ENCODE measurements at places on chromosomes 2 and 18.
A peak's percentile ranks its signal among the peaks of the same experiment; 100 is the strongest.

DNA sequence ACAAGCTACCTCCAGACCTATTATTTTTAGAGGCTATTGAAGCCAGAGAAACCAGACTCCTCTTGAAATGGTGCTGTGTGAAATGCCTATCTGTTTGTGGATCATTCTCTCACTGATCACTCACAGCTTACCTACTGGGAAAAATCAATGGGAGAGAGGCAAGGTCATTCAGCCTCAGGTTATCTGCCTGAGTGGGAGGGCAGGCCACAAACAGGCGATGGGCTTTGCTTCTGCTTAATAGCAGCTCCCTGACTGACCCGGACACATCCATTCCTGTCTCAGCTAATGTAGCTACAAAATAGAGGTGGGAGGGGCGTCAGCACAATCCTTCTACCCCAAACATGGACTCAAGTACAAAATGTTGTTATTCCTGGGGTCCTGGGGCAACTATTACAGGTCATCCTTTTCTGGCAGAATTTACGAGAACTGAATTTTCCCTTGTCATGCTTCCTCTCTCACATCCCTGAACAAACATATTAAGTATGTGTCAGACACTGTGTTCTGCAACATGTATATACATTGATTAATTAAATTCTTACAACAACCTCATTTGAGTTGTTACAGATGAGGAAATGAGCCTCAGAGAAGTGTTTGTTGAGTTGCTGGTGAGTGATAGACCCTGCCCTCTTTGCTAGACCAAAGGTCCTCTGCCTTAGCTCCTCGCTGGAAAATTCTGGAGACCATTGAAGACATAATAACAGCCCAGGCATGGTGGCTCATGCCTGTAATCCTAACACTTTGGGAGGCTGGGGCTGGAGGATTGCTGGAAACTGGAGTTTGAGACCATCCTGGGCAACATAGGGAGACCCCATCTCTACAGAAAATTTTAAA lies 60.5 kb downstream of the CDK15 start:
- DNase-seq: no peak

GRCh38 chr2:31058096-31059035 lies 79.9 kb downstream of the GALNT14 start:
- no peak for DNase-seq

DNA sequence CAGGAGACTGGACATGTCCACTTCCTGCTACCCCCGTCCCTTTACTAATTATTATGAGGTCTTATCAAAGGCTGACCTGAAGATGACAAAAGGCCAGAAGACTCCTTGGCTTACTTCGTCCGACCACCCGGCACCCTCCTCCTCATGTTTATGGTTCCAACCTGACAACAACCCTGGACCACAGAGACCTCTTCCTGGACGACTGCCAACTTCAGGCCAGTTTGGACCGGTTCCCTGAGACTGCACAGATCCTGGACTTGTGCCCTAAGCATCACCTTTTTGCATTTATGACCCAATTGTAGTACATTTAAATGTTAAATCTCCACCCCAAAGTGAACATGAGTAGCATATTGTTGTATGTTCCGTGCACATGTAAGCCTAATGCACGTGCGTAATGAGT lies 5.8 kb downstream of the DRC1 start:
- no peak for DNase-seq

- DNase-seq: no peak
Measured at GRCh38 chr18:70195014-70195614, 10.4 kb downstream of the RTTN start.

DNA sequence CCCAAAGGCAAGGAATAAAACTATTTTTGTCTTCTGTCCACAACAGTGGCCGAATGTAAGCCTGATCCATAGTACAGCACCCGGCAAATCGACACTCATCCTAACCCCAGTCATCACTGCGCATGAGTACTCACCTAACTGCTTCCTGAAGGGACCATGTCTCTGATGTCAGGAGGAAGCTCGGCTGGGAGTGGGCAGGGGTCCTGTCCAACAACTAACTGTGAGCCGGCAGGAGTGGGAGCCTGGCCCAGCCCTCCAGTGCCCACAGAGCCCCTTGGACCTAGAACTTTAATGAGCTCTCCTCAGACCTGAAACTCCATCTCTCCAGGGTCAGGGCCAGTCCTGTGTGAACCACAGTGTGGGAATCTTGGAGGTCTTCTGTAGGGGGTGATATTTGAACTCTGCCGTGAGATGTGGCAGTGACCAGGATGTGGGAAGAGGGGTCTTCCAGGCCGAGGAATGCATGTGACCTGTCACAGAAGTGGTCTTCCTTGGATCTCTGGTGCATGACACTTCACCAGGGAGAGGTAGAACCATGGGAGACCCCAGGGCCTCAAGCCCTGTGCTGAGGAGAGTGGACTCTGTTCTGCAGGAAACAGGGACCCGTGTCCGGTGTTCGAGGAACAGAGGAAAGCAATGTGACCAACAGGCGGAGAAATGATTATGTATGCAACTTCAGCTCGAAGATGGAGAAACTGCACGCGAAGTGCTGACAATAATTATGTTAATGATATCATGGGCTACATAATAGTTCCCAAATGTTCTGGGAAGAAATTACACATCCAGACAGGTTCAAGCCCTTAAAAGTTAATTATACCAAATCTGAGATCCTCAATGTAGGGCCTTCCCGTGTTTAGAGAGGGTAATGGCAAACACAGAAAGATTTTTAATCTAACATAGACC lies 240.1 kb upstream of the HDAC4 start:
- DNase-seq: no peak

DNA sequence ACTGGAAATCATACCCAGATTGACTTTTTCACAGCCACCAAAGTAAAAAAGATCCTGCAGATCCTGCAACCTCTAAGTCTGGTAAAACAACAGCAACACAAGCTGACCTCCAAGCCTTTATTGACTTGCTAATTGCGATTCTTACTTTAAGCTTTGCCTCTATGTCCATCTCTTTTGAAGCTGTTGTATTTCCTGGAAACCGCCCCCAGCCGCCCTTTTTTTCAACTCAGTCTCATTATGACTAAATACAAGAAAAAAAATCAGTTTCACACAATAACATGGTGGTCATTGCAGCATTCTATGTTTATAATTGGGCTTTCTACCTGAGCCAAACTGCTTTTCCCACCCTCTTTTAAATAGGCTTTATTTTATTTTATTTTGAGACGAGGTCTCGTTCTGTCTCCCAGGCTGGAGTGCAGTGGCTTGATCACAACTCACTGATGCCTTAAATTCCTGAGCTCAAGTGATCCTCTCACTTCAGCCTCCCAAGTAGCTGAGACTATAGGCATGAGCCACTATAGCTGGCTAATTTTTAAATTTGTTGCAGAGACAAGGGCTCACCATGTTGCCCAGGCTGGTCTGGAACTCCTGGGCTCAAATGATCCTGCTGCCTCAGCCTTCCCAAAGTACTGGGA lies 76.2 kb downstream of the MOGAT1 start:
- no peak for DNase-seq

- DNase-seq: no peak
Measured at GRCh38 chr2:124609667-124610066, 584.6 kb downstream of the CNTNAP5 start.

DNA sequence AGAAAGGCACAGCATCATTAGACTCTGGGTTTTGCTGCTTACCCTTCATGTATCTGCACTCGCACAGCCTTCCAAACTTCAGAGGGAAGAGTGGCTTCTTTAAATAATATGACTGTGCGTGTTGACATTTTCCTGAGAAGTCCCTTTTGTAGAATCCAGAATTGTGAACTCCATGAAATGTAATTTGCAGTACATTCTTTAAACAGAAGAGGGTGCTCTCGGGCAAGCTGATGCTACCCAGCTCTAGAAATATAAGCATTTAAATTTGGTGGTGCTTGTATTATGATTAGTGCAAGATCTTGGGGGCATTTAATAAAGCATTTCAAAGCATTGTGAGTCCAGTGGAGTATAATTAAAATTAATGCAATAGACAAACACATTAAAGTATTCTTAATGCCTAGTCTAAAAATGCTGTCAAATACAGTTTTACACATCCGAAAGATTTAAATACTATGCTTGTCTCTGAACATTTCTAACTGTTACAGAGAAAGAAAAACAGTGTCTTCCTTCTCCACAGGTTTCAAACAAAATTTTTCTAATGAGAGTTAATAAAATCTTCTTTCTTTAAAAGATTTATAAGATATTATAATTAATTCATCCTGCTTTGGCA lies 17.3 kb upstream of the GTF2A1L start:
- no peak for DNase-seq

GRCh38 chr2:28366496-28367282 lies 26.0 kb upstream of the FOSL2 start:
- DNase-seq: peak; percentile 47

DNA sequence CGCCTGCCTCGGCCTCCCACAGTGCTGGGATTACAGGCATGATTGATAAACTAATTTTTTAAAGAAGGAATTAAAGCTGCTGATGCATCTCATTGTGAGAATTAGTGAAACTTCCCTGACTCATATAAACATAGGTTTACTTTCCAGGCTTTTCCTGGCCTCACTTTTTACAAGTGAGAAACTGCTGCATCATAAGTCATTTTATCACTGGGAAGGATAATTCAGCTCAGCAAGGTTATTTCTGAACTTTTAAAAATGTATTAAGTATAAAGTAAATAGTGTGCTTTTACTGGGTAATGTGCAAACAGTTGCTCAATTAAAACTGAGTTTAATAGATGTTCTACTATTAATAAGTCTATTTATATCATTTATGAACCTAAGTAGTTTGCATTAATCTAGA lies 1130.3 kb upstream of the CDH2 start:
- DNase-seq: no peak

DNA sequence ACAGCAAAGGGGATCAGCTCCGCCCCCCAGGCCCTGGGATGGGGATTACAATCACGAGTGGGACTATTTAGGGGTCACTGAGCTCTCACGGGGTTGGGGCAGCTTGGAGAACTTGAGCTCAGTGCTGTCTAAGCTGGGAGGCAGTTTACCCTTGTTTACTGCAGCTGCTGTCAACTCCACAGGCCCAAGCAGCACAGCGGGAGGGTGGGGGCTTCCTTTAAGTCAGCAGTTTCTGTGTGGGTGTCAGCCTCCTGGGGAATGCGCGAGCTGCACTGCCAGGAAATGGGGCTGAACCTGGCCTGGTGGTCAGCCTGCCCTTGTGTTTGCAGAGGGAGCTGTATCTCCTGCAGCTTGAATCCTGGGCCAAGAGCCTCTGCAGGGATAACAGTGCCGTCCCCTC lies 29.8 kb downstream of the TOGARAM2 start:
- DNase-seq: peak; percentile 36

DNA sequence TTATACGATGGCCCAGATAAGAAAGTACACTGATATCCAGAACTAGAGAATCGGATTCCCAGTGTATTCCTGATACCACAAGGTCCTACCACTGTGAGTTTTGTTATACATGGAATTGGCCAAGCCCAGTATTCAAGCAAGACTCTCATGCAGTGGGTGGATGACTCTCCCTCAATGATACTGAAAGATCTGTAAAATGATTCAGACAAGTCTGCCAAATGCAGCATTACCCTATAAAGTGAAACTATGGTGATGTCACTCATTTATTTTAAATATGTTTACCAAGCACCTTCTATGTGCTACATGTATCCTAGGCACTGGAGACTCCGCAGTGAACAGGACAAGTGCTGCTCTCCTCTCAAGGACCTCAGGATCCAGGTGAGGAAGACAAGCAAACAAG lies 22.6 kb downstream of the MYO5B start:
- no peak for DNase-seq

DNA sequence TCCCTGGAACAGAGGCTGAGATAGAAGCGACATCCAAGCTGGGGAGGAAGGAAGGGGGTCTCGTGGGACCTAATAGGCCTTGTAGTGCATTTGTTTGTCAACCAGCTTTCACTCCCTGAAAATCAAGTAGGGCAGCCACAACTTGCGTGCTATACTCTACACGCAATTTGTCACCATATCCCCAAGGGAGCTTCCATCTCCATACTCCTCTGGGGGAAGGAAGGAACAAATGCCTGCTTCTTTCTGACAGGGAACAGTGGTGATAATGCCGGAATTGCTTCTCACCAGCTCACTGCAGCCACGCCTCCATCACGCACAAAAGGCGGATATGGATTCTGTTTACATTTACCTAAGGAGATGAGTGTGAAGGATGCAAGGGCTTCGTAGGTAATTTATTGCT lies 213.4 kb downstream of the TMEM163 start:
- no peak for DNase-seq
